ENCODE measurements at places on chromosomes 12 and 14.
A peak's percentile ranks its signal among the peaks of the same experiment; 100 is the strongest.

GRCh38 chr12:124566997-124567672 lies at the start of gene NCOR2:
TSS of gene NCOR2 (minus strand) at chr12:124567612. CDS start at chr12:124495251, 72,361 bp downstream.
- peak; percentile 67 for DNase-seq

DNA sequence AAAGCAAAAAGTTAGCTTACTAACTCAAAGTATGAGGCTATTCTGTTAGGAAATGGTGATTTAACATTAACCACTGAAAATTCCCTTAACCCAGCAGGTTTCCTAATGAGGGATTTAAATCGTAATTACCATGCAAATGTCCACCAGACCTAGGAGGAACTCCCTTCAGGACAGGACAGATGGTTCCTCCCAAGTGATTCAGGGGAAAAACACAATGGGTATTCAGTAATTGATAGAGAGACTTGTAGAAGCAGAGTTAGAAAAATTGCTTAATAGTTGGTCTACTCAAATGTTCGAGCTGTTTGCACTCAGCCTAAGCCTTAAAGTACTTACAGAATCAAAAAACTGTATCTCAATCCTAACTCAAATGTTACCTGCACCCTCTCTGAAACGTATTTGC lies 21.6 kb downstream of the RERGL start:
- DNase-seq: no peak

DNA sequence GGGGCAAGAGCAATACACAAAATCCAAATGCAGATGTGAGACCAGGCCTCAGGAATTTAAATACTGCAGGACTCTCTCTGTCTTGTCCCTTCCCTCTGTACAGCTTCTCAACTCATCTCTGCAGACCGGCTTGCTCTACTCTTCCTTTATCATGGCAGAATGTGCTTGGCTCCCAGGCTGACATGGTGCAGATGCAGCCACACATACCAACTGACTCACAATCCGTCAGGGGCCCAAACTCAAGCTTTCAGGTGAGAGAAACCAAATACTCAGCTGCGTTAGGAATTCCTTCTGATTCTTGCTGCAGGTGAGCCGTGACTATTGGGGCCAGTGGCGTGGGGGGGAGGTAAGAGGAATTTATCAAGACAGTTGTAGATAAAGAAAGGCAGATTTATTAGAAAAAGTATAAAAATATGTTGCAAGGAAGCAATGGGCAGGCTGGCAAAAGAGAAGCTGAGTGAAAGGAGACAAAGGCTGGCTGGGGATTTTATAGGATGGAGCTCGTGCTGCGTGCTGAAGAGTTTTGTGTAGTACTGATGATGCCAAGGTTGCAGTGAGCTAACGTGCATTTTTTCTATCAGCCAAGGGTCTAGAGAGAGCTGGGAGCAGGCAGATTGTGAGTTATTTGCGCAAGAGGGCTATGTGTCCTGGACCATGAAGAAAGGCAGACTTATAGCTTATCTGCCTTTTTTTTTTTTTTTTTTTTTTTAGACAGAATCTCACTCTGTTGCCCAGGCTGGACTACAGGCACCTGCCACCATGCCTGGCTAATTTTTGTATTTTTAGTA lies 5.0 kb upstream of the LGALS3 start:
- DNase-seq: no peak

DNA sequence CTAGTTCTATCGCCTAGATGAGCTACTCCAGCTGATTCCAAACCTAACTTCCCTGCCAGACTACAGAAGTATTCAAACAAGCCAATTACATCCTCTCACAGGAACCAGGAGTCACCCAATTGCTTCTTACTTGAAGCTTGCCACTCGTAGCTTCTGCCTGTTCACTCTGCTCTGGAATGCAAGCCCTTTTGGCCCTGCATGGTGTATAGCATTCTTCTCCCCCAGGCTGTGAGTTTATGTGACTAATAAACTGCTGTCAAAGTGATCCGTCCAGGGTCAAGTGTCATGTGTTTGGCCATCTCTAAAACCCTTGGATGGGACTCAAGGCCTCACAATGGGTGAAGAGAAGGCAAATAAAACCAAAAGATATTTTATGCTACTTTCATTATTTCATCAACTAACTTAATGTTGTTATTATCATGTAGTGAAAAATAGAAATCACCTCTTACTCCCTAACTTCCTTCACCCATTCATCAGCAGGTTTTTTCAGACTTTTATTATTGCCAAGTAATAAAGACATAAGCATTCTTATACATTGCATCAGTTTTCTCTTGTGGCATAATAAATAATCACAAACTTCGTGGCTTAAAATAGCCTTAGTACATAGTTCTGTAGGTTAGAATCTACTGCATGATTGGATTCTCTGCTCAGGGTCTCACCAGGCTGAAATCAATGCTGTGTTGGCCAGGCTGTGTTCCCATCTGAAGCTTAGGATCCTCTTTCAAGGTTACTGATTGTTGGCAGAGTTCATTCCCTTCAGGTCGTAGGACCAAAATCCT lies 1981.7 kb upstream of the FLRT2 start:
- DNase-seq: no peak

DNA sequence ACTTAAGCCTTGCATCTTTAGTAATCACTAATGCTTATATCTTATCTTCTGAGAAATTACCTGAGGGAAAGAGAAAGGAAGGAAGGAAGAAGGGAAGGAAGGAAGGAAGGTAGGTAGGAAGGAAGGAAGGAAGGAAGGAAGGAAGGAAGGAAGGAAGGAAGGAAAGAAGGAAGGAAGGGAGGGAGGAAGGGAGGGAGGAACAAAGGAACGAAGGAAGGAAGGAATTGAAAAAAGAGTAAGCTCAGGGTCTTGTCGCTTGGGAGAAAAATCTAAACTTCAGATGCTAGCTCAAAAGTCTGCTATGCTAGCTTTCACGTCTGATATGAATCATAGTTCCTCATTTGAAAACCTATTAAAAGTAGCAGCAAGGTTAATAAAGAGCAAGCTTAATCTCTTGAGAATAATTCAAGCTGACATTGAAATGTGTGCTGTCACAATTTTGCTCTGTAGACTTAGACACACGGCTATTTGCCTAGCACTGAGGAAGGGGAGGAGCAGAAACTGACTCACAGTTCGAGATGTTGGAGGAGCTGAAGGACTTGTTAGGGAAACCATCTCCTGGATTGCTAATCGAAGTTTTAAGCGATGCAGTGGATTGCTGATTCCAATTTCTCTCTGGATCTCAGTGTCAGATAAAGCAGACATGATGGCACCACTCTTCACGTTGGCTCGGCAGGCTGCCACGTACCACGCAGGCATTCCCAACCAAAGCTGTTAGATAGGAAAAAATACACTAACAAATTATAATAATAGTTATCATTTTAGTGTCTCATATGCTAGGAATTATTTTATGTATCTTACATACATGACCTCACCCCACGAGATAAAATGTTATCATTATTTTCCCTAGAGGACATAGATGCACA lies 216.7 kb downstream of the ACSS3 start:
- DNase-seq: no peak

GRCh38 chr14:106209755-106210154 lies 683.4 kb downstream of the TMEM121 start:
- no peak for DNase-seq

- DNase-seq: no peak
These were observed 20.9 kb upstream of the ANO2 start for GRCh38 chr12:5965950-5966383.

GRCh38 chr12:40063414-40063813 lies 42.5 kb downstream of the SLC2A13 start:
- DNase-seq: no peak

DNA sequence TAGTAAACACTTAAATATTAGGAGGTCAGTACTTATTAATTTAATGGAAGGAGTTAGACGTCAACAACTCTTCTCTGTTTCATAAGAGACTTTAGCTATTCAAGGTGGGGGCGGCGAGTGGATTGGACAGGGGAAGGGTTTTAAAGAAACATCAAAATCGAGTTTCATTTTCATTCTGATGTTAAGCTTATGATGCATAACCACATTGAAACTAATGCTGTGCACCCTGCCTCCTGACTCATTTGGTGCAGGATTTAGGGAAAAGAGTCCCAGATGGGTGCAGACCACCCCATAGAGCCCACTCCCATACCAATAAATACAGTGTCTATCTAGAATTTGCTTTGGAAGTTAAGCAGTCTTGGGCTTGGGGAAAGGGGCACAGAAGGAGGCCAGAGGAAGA lies 7.4 kb downstream of the ZBTB39 start:
- no peak for DNase-seq

DNA sequence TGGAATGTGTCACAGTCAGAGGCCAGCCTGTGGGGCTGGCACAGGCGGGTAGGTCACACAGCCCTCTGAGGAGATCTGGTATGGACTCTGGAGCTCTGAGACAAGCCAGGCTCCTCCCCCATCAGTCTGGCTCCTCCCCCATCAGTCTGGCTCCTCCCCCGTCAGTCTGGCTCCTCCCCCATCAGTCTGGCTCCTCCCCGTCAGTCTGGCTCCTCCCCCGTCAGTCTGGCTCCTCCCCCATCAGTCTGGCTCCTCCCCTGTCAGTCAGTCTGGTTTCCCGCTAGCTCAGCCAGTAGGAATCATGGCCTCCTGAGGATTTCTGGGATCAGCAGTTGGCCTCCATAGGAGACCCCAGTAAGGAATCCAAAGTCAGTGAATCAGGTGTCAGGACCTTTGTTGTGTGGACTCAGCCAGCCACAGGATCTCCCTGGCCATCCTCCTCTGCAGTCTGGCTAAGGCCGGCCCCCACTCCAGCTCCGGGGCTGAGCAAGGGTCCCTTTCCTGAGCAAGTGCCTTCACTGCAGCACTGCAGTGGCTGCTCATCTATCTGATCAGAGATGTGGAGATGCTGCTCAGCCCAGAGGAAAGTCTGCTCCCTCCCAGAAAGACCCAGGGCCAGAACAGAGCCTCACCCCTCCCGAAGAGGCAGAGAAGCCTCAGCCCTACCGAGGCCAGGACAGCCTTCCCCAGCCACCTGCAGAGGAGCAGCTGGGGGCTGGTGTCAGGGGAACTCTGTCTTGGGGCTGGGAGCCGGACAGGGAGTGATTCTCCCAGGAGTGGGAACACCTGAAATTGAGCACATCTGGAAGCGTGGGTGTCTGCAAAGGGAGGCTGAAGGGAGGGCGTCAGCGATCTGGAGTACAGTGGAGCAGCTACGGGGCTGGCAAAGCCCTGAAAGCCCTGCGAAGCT lies 35.7 kb downstream of the IQSEC3 start:
- DNase-seq: no peak

DNA sequence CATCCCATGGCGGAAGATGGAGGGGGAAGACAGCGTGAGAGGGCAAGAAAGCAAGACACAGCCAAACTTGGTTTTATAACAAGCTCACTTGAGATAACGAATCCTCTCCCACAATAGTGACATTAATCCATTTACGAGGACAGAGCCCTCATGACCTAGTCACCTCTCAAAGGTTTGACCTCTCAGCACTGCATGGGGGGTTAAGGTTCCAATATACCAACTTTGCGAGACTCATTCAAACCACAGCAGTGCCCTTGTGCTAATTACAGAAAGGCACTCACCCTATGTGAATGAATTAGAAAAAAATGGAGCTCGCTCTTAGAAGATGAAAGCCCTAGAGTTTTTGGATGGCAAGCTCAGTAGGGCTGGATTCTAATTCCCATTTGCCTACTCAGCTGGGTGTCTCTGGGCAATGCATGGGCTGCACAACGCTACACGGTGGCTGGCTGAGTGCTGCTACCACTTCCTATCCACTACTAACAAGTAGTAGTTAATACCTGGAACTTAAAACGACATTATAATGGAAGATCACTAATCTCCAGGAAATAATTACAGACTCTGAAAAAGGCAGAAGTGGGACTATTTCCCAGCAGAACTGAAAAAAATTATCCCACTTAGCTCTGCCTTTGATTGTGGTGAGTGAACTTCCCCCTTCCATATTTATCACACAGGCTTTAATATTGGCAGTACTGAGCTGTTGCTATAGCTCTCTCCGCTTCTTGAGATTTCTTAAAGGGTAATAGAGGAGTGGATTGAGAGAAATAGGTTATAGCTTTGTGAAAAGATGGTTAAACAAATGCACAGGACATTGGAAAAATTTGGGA lies 27.5 kb downstream of the TESPA1 start:
- DNase-seq: no peak

GRCh38 chr14:31261859-31262731 lies 54.5 kb upstream of the HECTD1 start:
- DNase-seq: no peak

- no peak for DNase-seq
These were observed 106.5 kb downstream of the ETV6 start for GRCh38 chr12:11756022-11756421.

GRCh38 chr12:41552588-41552987 lies 364.5 kb downstream of the PDZRN4 start:
- DNase-seq: no peak

DNA sequence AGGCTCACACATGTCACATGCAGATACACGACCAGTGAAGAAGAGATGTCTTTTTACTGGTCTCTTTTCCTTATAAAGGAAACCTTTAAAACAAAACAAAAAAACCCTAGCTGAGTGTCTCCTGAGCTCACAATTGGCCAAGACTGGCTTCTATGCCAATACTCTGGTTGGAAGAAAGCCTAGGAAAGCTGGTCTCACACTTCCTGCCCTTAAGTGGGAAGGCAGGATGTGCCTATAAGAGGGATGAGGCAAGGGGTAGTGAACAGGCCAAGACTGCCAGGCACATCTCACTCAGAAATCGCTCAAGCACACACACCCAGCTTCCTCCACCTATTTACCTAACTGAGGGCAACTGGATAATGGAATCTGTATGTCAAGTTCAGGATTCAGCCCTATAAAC lies 50.0 kb downstream of the SOCS2 start:
- DNase-seq: no peak

- no peak for DNase-seq
These were observed 190.4 kb downstream of the PPM1H start for GRCh38 chr12:62744551-62744950.

- DNase-seq: no peak
These were observed 84.2 kb downstream of the SCN8A start for GRCh38 chr12:51675071-51675803.

- DNase-seq: no peak
These were observed 341.6 kb downstream of the EMP1 start for GRCh38 chr12:13538136-13538535.

DNA sequence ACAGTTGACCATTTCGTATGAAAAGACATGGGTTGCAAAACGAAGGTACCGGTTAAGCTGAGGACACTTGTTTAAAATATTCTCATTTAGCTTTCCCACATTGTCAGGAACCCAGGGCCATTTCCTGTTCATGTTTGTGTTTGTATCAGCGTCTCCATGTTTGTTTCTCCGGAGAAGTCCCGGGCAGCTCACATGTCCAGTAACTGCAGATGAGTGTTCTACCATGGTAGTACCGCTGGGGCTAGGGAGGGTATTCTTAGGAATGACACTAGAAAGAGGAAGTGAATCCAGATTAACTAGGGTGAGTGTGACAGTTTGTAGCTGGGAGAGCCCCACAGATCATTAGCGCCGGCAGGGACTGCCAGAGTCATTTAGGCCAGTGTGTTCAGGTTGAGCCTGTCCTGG lies 50.0 kb upstream of the EVL start:
- DNase-seq: no peak

- DNase-seq: no peak
These were observed 236.6 kb downstream of the CCDC59 start for GRCh38 chr12:82121545-82121944.

DNA sequence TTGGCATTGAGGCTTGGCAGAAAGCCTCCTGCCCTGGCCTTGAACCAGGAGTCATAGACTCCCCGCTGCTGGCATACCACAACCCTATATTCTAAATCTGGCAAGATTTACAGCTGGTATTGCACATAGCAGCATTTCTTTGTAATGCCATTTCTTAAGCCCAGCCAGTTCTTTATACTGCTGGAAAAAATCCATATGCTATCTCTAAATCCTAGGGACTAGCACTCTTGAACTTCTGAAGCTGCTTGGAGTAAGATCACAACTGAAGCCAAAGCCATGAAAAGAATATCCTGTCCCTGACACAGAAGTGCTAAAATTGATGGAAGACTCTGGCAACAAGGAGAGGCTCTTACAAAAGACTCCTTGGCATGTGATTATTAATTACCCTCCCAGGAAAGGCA lies 89.3 kb downstream of the KCNC2 start:
- DNase-seq: peak; percentile 42

GRCh38 chr12:69840727-69841126 lies 15.7 kb downstream of the MYRFL start:
- no peak for DNase-seq

Data from right forelimb (tissue), 1 donor.